ENCODE measurements at places on chromosomes 6 and 20.

GRCh38 chr6:76166297-76166696, 93.8 kb upstream of the IMPG1 start:
- DNase-seq: no peak

GRCh38 chr20:60494476-60494875, 536.3 kb downstream of the CDH26 start:
- DNase-seq: no peak

DNA sequence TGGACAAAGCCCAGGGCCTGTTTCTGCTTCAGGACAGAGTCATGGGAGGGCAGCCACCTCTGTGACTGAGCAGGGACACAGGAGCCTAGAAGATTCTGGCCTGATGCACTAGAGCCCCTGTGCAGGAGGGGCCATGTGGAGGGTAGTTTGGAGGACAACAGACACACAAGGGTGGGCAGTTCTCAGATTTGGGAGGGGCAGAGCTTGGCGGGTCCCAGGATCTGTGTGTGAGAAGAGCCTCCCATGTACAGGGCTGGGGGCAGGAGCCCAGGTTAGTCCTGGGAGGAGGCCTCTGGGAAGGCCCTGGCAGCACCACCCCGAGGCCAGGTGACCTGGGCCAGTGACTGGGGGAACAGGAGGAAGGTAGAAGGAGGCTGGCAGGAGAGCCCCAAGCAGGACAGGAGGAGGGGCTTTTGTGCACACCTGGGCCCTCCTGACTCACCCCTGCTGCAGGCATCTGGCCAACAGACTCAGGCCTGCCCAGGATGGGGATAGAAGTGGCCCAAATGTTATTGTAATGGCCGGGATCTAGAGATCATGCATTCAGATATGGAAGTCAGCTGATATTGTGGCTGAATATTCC, 1.4 kb upstream of the ULBP3 start:
- DNase-seq: no peak

GRCh38 chr6:134288538-134289203, 29.2 kb downstream of the SGK1 start:
- DNase-seq: no peak

DNA sequence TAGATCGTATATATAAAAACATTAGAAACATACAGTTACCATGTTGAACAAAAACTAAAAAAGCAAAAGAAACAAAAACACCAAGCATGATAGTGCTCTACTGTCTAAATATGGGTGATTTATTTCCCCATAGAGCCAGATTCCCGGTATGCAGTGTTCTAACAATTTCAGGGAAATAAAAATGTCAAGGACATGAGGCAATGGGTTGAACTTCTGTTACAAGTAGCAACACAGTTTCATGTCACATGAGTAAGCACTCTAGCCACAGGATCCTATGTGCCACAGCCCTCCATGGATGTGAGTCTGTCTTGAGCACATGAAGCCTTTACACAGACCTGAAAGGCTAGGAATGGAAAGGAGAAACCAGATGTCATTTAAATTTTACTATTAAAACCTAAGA, 96.0 kb downstream of the MAP3K5 start:
- no peak for DNase-seq

Data from NCI-H1092 treated with DMSO at 0.1 percent for 48 hours (cell line).